ENCODE measurements at places on chromosomes 4 and X. TPM values are rescaled to one million over a fixed set of nuclear protein-coding genes. Genes with fewer than 3 reads are reported as not detected.

- no peak for DNase-seq
These were observed 54.3 kb downstream of the CHST7 start for GRCh38 chrX:46627711-46628419.

GRCh38 chrX:69143530-69143929 lies 21.7 kb downstream of the PJA1 start:
- no peak for DNase-seq

GRCh38 chr4:99655308-99656081 lies 2.1 kb downstream of the C4orf54 start:
- peak; percentile 56 for DNase-seq

DNA sequence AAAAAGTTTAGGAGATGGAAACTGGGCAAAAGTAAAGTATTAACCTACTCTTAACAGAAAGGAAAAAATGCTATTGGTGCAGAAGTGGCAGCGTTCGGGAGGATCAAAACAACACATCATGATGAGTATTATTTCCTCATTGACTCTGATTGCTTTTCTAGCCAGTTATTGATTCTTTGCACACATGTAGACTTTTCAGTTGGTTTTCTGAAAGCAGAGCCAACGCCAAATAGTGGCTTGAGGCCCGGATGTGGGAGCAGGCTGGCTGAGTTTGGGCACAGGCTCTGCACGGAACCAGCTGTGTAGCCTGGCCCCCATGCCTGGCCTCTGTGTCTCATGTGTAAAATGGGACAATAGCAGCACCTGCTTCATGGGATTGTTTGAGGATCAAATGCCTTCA lies 21.8 kb downstream of the STOX2 start:
- DNase-seq: no peak

DNA sequence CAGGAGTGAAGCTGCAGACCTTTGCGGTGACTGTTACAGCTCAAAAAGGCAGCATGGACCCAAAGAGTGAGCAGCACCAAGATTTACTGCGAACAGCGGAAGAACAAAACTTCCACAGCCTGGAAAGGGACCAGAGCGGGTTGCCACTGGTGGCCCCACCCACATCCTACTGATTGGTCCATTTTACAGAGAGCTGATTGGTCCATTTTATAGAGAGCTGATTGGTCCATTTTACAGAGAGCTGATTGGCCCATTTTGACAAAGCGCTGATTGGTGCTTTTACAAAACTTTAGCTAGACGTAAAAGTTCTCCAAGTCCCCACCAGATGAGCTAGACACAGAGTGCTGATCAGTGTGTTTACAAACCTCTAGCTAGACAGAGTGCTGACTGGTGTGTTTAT lies 134.2 kb upstream of the FRG1 start:
- no peak for DNase-seq

- no peak for DNase-seq
These were observed 6.2 kb downstream of the TCEAL9 start for GRCh38 chrX:103362474-103362873.

- DNase-seq: no peak
These were observed 210.0 kb downstream of the KLHL4 start for GRCh38 chrX:87727620-87728019.

DNA sequence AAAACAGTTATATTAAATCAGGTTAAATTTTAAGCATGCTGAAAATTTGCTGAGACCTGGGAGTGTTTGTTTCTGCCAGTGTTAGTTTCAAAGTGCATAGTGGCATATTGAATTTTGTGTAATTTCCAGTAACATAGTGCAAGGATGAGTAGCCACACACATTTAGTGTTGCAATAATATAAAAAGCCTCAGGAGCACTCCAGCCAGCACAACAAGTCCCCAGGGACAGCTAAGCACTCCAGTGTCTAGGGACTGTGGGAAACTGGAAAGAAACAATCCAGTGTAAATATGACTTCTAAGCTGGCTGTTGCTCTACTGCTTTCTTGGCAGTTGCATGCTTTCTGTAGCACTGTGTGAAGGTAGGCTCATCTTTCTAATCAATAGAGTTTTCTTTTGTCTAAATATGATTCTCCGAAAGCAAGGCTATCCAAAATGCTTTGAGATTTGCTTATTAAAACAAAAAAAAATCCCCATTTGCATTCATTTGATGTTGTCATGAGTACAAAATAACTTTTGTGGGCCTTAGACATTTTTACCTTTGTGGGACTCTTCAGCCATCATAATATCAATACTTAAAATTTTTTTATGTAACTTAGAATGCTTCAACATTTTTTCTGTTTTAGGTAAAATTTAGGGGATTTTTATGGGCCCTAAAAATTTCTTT lies 24.2 kb upstream of the CXCL2 start:
- no peak for DNase-seq

- DNase-seq: peak; percentile 34
These were observed 379 bp downstream of the PDGFC start for GRCh38 chr4:156971165-156971675.

- no peak for DNase-seq
These were observed 39.7 kb downstream of the PRSS12 start for GRCh38 chr4:118313098-118313497.

Gene HMGN5
- total RNA-seq: 2.9 TPM

Gene GK
- total RNA-seq: 0.58 TPM

Gene FRMPD4
- total RNA-seq: 0.55 TPM

Gene USP17L17
- total RNA-seq: not detected

Gene MAGED4B
- 7.6 TPM for total RNA-seq

Gene LUZP4
- total RNA-seq: not detected

Gene CLTRN
- 2.4 TPM for total RNA-seq

Gene TBC1D14
- total RNA-seq: 72.4 TPM

Gene GAGE12F
- total RNA-seq: not detected

Gene PRDM5
- total RNA-seq: 1.8 TPM

Gene TMPRSS11F
- not detected for total RNA-seq

Gene CSN1S1
- total RNA-seq: not detected

Measured in stomach (tissue), 19 donors.